ENCODE measurements at places on chromosomes 2 and 18.

DNA sequence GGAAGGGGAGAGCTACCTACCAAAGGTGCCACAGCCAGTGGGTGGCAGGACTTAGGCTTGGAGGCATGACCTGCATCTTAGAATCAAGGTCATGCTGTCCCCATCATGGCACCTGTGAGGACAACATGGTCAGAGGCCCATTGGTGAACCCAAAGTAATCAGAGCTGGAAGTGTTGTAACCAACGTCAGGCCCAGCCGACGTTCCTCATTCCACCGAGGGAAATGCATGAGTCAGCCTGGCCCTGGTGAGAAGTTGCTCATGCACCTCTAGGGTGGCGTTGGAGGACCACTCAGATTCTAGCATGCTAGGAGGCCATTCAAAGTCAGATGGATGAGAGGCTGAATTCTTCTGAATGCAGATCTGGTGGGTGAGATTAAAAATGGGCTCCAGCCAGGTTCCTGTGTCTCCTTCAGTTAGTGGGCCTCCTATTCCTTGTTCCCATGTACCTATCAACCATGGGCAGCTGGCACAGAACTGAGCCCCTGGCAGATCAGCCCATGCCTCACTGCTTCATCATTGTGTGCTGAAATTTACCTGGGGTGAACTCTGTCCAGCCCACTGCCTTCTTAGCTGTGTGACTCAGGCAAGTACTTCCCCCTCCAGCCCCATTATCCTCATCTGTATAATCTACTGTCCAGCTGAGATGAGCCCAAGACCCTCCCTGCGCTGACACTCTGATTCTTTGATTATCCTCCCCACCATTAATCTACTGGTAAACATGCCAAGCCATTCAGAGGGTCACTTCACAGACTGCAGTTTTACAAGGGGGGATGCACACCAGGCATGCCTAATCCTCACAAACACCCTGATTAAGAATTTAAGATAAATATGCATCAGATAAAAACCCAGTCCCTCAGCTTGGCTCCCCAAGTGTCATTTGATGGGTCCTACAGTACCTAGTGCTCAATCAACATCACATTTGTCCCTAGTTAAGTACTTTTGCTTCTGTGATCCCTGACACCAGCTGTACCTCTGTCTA lies 14.0 kb downstream of the SLC14A2 start:
- no peak for DNase-seq

DNA sequence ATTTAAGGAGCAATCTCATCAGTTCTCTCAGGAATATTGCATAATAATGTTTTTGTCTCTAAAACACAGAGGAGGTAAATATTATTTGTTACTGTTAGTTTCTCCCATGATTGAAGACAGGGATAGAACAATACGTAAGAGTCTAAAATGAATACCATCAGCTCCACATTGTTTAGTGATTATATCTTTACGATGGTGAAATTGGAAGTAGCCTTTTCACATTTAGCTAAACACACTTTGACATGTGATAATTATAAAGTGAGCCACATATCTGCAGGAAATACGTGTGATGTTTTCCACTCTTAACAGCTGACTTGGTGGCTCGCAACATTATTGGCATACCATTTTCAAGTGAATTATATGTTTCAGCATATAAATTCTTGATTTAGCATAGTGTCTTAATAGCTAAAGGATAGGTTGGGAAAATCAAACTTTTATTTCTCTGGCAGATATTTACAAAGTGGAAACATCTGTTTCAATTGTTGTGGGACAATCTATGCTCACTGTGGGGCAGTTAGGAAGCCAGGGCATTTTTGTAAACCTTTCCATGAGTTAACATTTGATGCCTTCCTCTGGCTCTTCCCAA lies 208.1 kb upstream of the RASGRP3 start:
- no peak for DNase-seq

DNA sequence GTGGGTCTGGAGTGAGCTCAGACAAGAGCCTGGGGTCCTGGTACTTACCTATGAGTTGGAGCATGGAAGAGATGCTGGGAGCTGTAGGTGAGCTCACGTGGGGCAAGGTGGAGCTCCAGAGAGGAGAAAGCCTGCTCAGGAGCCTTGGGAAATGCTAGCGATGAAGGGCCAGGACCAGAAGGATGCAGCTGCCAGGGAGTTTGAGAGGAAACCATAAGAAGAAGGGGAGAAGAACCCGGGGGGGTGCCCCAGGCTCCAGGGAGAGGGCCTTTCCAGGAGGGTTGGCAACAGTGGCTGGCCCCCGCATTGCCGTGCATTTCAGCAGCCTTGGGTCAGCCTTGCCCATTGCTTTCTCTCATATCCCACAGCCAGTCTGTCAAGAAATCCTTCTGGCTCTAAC lies 268.7 kb downstream of the GLI2 start:
- no peak for DNase-seq

DNA sequence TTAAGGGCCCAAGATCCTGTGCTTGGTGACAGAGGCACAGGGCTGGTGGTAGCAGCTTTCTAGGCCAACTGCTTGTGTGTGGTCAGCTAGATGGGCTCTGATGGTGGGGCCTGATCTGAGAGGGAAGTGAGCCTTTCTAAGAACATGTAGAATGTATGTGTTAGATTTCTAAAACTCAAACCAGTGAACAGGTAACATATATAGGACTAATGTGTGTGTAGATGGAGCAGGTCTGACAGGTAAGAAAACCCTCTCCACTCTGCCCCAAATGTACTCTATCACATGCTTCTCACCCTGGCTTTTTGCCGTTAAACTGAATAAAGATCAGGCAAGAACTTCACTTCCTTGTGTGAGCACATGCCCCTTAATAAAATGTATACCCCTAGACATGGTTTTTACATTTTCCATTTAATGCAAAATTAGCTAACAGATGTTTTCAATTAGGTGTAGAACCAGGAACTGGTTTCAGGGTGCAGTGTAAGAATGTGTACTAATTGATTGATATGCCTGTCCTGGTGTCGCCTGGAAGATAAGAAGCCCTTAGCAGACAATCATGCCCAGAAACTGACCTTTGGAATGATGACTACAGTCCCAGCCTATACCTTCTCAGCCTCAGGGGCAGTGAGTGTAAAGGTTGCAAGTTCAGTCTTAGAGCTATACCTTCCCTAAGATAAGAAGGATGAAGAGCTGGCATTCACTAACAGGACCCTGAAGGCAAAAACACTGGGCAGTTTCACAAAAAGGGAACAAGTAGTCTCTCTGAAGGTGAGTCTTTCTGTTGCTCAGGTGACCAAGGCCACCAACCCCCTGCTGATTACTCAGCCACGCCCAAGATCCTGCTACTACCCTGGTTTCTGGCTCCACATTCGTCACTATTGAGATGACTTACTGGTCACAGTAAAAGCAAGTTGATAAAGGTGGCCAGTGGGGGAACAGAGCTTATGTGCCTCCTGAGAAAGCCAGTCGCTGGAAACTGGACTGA lies 71.2 kb downstream of the SPATS2L start:
- DNase-seq: no peak

Data from spinal cord (tissue), 10 donors.